Inflammatory macrophage treated with lipopolysaccharide for 1 hour (primary cell): ENCODE measurements at places on chromosomes 5 and 9.

DNA sequence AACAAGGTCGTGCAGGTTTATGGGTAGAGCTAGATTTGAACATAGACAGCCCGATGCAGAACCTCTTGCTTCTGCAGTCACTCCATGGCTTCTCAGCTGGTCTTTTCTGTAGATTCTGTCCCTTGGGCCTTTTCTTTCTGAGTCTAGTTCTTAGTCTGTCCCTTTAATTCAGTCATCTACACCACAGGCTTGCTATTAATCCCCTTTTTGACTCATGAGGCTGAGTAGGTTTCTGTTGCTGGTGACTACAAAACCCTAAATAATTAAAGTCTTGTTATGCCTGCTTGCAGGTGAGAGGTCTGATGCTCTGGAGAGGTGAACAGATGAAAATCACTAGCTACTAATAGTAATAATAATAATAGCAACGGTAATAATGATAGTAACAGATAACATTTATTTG, 19.3 kb upstream of the STRBP start:
- DNase-seq: no peak

DNA sequence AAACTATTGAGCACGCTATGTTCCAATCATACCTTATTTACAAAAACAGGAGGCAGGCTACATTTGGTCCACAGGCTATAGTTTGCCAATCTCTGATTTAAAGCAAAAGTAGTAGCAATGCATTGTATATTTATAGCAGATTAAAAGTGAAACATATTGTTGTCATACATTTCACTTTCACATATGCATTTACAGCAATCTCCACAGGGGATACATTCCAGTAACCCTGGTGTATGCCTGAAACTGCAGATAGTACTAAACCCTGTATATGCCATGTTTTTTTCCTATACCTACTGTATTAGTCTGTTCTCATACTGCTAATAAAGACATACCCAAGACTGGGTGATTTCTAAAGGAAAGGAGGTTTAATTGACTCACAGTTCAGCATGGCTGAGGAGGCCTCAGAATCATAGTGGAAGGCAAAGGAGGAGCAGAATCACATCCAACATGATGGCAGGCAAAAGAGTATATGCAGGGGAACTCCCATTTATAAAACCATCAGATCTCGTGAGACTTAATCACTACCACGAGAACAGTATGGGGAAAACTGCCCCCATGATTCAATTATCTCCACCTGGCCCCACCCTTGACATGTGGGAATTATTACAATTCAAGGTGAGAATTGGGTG, 5.9 kb upstream of the CSF1R start:
- no peak for DNase-seq

GRCh38 chr5:32519508-32519907, 65.8 kb upstream of the SUB1 start:
- no peak for DNase-seq

GRCh38 chr5:69032009-69032408, 61.8 kb upstream of the SLC30A5 start:
- DNase-seq: no peak

- DNase-seq: no peak
Measured at GRCh38 chr9:135344523-135344901, 135.1 kb upstream of the PPP1R26 start.

DNA sequence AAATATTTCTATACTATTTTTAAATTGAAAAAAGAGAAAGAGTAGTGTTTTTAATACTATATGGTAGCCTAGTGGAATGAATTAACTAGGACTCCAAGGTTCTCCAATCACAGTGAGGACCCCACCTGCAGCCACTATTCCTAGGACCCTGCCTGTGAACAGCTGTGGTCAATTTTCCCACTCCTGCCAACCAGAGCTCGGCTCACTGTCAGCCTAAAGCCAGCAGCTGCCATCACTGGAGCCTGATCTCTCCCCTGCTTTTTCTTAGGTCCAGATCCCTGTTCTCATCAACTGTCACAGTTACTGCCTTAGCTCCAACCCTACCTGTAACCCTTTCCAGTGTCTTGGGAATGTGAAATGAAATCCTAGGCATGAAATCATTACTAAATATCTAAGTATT, 25.3 kb downstream of the ARSB start:
- DNase-seq: no peak

DNA sequence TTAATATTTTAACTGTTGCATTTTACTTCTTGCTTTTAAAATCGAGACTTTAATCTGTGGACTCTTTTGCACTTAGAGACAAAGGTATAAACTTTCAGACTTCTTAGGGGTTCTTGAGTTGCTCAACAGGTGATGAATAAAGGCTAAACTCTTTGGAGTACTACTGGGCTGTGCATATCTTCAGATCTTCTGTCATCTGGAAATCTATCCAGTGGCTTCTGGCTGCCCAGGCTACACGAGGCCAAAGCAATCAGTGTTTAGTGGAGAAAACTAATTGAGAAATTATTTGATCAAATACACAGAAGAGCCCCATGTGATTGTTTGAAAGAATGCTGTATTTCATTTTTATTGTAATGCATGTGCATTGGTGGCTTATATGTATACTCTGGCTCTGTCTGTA, 146.1 kb downstream of the PBX3 start:
- no peak for DNase-seq

GRCh38 chr9:117258184-117258866, 156.5 kb downstream of the ASTN2 start:
- DNase-seq: no peak

- no peak for DNase-seq
Measured at GRCh38 chr5:74441616-74442015, 198.9 kb downstream of the ENC1 start.

DNA sequence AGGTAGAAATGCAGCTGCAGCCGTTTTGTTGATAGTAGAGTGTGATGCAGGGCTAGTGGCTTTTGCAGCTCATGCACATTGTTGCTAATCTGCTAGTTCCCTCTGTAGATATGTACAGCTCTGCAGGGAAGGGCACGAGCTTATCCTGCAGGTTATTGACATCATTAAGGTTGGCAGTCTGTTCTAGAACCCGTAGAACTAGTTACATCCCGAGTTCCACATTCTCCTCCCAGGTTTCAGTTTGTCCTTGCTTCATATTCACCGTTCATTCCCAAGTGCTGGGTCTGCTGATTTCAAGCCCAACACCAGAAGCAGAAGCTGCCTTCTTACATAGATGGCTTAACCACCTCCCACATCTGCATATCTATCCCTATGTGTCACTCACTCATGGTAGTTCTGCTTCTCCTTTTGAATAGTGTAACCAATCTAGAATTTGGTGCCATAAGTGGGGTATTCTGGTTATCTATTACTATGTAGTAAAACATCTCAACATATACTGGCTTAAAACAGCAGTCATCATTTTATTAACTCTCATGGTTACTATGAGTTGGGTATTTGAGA, 38.1 kb downstream of the CRHBP start:
- DNase-seq: peak; percentile 68

- no peak for DNase-seq
Measured at GRCh38 chr5:167898361-167899042, 392.9 kb upstream of the WWC1 start.

GRCh38 chr9:113931140-113931539, 55.0 kb downstream of the ZNF618 start:
- no peak for DNase-seq

DNA sequence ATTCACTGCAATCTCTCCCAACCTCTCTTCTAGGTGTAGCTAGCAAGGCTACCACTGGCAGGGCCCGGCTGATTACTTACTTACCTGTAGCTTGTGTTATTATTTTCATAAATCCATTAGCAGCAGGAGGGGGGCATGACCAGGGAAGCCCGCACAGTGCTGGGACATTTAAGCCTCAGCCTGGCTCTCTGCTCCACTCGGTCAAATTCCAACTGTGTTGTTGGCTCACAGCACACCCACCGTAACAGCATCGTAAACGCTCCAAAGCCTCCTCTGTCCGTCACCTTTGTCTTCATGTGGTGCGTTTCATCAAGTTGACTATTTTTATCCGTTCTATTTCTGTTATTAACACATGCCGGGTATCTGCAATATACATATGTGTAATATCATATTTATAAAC, 264.7 kb downstream of the NSG2 start:
- DNase-seq: no peak

- no peak for DNase-seq
Measured at GRCh38 chr9:16960084-16960483, 89.6 kb upstream of the BNC2 start.

DNA sequence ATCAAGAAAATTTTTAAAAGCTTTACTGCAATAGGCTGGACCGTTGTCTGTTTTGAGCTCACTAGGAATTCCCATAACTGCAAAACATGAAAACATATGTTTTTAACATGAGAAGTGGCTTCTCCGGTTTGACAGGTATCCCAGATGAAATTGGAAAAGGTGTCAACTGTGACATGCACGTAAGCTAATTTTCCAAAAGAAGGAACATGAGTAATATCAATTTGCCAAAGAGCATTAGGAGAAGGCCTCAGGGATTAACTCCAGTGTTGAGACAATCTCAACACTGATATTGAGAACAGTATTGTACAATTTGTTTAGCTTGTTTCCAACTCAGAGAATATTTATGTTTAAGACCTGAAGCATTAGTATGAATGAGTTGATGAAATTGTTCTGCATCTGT, 215.5 kb upstream of the KCNN2 start:
- no peak for DNase-seq

DNA sequence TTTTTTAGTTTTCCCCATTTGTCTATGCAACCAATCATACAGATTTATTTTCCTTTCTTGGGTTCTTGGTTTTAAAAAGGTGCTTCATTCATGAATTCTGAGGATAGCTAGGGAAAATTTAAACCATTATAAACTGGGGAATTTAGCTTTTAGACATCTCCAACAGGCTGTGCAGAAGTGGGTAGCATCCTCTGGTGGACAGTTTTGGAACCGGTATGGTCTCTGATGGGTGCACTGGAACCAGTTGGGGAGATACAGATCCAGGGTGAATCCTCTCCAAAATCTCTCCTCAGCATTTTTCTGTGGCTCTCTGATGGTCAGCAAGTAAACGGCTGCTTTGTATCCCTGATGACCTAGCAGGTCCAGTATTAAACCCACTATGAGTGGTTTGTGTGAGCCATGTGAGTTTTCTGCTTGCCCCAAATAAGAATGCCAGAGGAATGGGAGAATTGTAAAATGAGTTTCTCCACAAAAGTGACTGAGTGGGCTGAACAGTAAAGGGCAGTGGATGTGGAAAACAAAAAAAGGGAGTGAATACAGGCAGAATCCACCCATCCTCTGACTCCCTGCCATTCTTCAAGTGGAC, 9.1 kb upstream of the DNAJC25 start:
- peak; percentile 52 for DNase-seq

GRCh38 chr9:15249981-15250380, 57.0 kb downstream of the TTC39B start:
- no peak for DNase-seq

DNA sequence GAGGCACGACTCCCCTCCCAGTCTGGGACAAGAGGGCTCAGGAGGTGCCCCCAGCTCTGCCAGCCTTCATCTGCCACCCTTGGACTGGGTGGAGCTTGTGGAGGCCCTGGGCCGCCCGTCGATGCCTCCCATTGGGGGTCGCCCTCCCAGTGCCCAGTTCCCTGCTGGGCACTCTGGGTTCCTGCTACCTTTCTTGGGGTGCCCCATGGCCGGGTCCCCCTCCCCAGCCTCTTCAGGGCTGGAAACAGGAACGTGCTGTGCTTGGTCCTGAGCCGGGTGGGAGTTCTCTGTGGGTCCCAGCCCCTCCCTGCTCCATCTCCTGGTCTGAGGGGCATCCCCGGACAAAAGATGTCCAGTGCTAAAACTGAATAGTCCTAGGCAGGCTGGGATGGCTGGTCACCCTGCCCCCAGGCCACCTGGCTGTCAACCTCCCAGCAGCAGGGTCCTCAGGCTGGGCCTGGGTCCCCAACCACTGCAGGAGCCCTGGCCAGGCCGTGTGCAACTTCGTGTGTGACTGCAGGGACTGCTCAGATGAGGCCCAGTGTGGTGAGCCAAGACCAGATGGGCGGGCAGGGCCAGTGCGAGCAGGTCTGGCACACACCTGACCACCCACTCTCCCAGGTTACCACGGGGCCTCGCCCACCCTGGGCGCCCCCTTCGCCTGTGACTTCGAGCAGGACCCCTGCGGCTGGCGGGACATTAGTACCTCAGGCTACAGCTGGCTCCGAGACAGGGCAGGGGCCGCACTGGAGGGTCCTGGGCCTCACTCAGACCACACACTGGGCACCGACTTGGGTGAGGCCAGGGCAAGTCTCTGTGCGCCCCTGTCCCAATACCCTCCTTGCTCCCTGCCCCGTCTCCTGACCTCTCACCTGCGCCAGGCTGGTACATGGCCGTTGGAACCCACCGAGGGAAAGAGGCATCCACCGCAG, 784 bp downstream of the MAMDC4 start:
- no peak for DNase-seq

DNA sequence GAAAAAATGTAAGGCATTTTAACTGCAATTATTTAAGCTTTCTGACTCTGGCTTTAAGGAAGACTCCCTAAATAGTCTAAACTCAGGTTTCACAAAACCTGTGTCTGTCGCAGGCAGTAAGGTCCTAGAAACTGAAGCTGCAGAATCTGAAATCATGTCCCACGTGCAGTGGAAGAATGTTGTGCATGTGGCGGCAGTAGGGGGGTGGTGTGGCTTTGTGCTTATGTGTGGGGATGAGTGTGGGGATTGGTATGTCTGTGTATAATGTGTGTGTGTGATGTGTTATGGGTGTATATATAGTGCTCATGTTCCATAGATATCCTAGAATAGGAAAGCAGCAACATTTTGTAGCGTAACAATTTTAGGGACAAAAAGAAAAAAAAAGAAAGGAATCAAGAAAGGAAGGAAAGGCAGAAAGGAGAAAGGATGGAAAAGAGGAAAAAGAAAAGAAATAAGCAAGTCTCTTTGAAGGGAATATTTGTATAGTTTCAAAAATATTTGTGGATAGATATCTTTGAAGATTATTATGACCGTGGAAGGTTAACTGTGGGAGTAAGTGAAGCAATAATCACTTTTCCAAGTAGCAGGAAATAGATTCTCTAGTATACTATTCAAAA, 6.6 kb downstream of the ANKDD1B start:
- no peak for DNase-seq

DNA sequence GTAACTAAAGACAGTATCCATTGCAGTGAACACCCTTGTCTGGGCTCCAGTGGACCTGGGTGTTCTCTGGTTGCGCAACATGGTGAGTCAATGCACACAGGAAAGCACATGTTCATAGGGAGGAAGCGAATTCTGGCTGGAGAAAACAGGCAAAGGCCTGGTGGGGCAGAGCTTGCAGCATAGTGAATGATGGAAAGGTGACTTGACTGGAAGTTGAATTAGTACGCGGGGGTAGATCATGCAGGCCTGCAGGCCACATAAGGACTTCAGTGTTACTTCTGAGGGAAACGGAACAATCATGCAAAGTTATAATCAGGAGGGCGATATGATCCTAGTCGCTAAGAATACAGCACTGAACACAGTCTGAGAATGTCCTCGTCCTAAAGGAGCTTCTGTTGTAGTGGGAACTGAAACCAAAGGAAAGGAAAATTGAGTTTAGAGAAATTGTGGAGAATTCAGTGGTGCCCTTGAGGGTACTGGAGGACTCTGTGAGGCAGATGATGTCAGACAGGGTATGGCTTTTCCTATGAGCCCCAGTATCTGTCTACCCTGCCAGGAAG, 71.9 kb upstream of the RANBP3L start:
- peak; percentile 90 for DNase-seq

GRCh38 chr5:20678386-20678785, 690.4 kb upstream of the CDH18 start:
- no peak for DNase-seq

GRCh38 chr9:120928015-120928482, 1.5 kb upstream of the TRAF1 start:
- no peak for DNase-seq

GRCh38 chr5:113202287-113202686, 225.7 kb downstream of the DCP2 start:
- no peak for DNase-seq

- DNase-seq: no peak
Measured at GRCh38 chr5:1879292-1880263, 3.1 kb downstream of the IRX4 start.
